ENCODE measurements at places on chromosomes 7 and 10. TPM values are rescaled to one million over a fixed set of nuclear protein-coding genes. Genes with fewer than 3 reads are reported as not detected.

The RAB19 gene
- total RNA-seq: 0.37 TPM

The TMEM139 gene
- total RNA-seq: not detected

The CRYGN gene
- not detected for total RNA-seq

The SPDYE6 gene
- not detected for total RNA-seq

The PRSS2 gene
- not detected for total RNA-seq

The GTF2IRD1 gene
- total RNA-seq: 2.2 TPM

The PRKG1 gene
- total RNA-seq: not detected

The DLD gene
- 47.9 TPM for total RNA-seq

GRCh38 chr10:62178568-62178967, 90.1 kb downstream of the RTKN2 start:
- peaks cover 4% of the 10 kb centered on the region for H3K4me1 ChIP-seq
- no peaks in the 10 kb centered on the region for H3K27me3 ChIP-seq
- no peaks in the 10 kb centered on the region for H3K36me3 ChIP-seq
- DNase-seq: no peak
- no peak overlapping the region for H3K27ac ChIP-seq
- no peak overlapping the region for H3K4me3 ChIP-seq

GRCh38 chr10:50648089-50648934, 24.6 kb upstream of the SGMS1 start:
- H3K4me1 ChIP-seq: peaks cover 40% of the 10 kb centered on the region
- H3K4me3 ChIP-seq: no peak overlapping the region
- peak; percentile 59 for DNase-seq
- no peaks in the 10 kb centered on the region for H3K27me3 ChIP-seq
- no peaks in the 10 kb centered on the region for H3K36me3 ChIP-seq
- H3K27ac ChIP-seq: peak overlapping the region; percentile 48

DNA sequence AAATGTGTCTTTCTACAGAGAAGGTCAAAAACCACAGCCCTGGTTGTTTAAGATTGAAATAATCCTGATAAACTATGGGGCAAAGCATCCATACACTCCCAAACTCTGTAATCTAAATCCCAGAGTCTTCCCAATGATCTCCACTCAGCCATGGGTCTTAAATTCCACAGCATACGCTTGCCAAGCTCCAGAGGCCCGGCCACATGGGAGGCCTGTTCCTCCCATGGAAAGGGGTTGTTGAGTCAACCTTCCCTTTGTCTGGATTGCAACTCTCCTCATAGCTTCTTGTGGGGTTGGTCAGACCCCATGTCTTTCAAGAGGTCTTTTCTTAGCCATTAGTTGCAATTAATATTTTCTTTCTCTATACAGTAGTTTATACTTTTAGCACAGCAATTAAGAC, 718 bp upstream of the STEAP4 start:
- H3K4me1 ChIP-seq: no peaks in the 10 kb centered on the region
- H3K4me3 ChIP-seq: no peak overlapping the region
- no peak overlapping the region for H3K27ac ChIP-seq
- H3K36me3 ChIP-seq: no peaks in the 10 kb centered on the region
- no peak for DNase-seq

DNA sequence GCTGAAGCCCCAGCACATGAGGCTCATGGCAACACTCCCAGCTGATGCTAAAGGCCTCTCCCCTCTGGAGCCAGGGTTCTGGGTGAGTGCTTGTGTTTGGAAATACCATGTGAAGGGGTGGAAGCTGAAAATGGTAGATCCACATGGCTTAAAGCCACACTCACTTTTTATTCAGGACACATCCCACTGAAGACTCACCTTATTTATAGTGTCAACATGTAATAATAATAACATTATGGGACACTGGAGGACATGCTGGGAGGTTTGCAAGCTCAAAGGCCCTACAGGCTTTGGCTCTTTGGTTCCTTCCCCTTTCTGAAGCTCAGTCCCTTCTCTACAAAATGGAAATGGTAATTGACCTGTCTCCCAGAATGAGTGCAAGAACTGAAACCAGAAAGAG, 318.0 kb downstream of the GRID1 start:
- no peak overlapping the region for H3K27ac ChIP-seq
- H3K27me3 ChIP-seq: no peaks in the 10 kb centered on the region
- no peaks in the 10 kb centered on the region for H3K36me3 ChIP-seq
- no peak overlapping the region for H3K4me3 ChIP-seq

DNA sequence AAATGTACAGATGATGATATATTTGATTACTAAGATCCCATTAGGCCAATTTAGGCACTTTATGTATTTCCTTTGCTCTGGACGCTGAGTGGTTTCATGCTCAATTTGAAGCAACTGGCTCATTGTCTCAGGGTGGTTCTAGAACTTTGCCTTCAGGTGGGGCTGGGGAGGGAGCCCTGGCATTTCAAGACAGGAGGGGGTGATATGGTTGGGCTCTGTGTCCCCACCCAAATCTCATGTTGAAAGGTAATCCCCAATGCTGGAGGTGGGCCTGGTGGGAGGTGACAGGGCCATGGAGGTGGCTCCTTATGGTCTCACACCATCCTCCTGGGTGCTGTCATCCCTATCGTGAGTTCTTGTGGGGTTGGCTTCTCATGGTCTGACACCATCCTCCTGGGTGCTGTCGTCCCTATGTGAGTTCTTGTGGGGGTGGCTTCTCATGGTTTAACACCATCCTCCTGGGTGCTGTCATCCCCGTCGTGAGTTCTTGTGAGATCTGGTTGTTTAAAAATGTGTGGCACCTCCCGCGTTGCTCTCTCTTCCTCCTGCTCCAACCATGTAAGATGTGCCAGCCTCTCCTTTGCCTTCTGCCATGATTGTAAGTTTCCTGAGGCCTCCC, 151.5 kb upstream of the KLF6 start:
- H3K36me3 ChIP-seq: no peaks in the 10 kb centered on the region
- H3K4me1 ChIP-seq: peaks cover 21% of the 10 kb centered on the region
- no peaks in the 10 kb centered on the region for H3K27me3 ChIP-seq

GRCh38 chr10:120542591-120542990, 85.6 kb downstream of the PLPP4 start:
- H3K4me1 ChIP-seq: no peaks in the 10 kb centered on the region
- no peak overlapping the region for H3K4me3 ChIP-seq
- no peak overlapping the region for H3K27ac ChIP-seq
- no peaks in the 10 kb centered on the region for H3K36me3 ChIP-seq
- no peak for DNase-seq

DNA sequence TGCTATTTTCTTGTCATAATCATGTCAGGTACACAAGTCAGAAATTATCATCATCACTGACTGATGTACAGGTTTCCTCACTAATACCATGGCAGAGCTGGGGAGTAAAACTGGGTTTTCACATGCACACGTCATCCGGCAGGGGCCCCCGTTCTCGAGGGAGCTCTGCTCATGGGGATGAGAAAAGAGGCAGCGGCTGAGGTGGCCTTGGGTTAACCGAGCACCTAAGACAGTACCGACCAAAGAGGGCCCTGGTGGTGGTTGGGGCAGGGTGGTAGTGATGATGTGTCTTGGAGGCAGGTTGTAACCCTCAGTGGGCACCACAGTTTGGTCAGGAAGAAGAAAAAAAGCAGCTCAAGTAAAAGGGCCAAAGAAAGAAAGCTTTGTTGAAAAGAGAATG, 12.1 kb upstream of the TRPV6 start:
- no peak overlapping the region for H3K4me3 ChIP-seq
- no peak for DNase-seq
- H3K27ac ChIP-seq: no peak overlapping the region
- H3K27me3 ChIP-seq: peaks cover 3% of the 10 kb centered on the region

- no peaks in the 10 kb centered on the region for H3K27me3 ChIP-seq
- no peaks in the 10 kb centered on the region for H3K36me3 ChIP-seq
- no peaks in the 10 kb centered on the region for H3K4me1 ChIP-seq
- no peak overlapping the region for H3K27ac ChIP-seq
- no peak for DNase-seq
Observed at GRCh38 chr7:70156057-70156456, 557.8 kb downstream of the AUTS2 start.

DNA sequence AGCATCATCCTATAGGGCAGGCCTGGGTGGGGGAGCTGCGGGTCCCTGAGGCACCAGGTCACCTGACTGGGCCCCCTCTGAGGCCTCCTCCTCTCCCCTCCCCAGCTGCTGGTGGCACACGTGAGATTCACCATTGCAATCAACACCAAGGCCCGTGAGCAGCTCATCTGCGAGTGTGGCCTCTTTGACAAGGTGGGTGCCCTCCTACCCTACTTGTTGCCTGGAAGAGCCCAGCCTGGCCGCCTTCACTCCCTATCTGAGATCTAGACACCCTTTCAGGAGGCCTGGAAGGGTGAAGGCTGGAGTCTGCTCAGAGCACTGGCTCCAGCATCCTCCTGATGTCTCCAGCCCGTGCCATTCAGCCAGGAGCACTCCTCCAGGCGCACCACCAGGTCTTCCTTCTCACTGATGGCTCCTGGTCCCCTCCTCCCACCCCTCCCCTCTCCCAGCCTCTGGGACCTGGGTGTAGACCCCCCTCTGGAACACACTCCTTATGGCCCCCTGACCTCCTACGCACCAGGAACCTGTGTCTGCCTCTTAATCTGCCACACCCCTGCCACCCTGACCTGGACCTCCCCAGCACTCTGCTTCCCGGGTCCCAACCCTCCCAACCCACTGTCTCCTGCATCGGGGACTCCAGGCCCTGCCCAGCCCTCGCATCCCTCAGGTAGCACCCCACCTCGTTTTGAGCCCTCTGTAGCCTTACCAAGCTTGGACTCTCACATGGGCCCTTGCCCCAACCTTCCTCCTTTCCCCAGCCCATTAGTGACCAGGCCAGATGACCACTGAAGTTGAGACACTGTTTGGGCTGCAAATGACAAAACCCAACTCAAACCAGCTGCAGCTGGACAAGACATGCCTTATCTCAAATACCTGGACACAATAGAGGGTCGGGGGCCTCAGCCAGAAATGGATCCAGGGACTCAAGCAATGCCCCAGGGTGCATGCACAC, 67.5 kb downstream of the ALOX5 start:
- no peak overlapping the region for H3K27ac ChIP-seq
- peaks cover 53% of the 10 kb centered on the region for H3K36me3 ChIP-seq
- no peak for DNase-seq

DNA sequence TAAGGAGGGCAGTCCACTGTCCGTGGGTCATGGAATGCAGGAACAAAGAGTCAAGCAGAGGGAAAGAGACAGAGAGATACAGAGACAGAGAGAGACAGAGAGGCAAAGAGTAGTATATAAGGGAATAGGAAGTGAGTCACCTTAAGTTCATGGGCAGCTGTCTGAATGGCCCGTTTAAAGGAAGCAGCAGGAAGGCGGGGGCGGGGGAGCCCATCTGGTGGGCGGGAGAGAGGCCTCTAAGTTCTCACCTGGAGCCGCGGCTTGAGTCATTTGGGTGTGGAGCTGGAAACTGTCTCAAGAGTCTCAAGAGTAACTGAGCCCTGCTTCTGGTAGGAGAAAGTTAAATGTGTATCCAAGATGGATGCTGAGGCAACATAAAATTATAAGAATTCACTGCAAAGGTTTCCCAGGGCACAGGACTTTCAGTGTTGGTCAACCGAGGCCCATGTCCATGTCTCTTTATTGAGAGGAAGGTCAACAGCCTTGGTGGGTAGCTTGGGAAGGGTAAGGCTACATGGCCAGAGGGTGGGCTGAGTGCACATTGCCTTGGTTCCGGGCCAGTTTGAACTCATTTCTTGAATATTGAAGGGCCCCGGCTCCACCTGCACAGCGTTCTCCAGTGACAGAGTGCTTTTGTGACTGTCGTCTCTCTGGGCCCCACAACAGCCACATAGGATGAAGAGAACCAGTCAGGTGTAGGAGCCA, 85.5 kb upstream of the CACUL1 start:
- no peak overlapping the region for H3K27ac ChIP-seq
- H3K4me3 ChIP-seq: no peak overlapping the region
- H3K36me3 ChIP-seq: no peaks in the 10 kb centered on the region
- no peaks in the 10 kb centered on the region for H3K27me3 ChIP-seq

DNA sequence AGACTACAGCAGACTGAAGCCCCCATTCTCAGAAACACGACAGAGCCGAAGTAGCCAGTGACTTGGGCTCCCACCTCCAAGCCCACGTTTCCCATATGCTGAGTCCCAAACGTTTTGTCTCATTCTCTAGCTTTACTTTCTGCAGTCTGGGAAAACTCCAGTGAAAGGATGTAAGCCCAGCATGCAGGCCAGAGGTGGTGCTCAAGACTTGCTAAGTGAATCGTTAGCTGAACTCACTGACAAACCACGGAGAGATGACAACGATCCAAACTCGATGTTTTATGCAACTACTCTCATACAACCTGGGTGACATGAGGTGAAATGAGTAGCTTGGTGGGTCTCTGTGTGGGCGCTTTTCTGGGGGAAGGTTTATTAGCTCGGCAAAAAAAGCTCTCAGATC, 731.8 kb downstream of the SUGCT start:
- no peak overlapping the region for H3K4me3 ChIP-seq
- DNase-seq: no peak
- H3K36me3 ChIP-seq: no peaks in the 10 kb centered on the region
- H3K4me1 ChIP-seq: no peaks in the 10 kb centered on the region

- no peak within 1 kb of the TSS for H3K4me3 ChIP-seq
- no peaks in the 10 kb centered on the region for H3K4me1 ChIP-seq
- DNase-seq: no peak
- H3K27me3 ChIP-seq: peaks cover 14% of the 10 kb centered on the region
- H3K36me3 ChIP-seq: no peaks in the 10 kb centered on the region
- no peak within 1 kb of the TSS for H3K27ac ChIP-seq
Observed at GRCh38 chr7:124032369-124033094, at the start of gene TMEM229A. TSS of gene TMEM229A (minus strand) at chr7:124033067. CDS start at chr7:124033003, 64 bp downstream.

DNA sequence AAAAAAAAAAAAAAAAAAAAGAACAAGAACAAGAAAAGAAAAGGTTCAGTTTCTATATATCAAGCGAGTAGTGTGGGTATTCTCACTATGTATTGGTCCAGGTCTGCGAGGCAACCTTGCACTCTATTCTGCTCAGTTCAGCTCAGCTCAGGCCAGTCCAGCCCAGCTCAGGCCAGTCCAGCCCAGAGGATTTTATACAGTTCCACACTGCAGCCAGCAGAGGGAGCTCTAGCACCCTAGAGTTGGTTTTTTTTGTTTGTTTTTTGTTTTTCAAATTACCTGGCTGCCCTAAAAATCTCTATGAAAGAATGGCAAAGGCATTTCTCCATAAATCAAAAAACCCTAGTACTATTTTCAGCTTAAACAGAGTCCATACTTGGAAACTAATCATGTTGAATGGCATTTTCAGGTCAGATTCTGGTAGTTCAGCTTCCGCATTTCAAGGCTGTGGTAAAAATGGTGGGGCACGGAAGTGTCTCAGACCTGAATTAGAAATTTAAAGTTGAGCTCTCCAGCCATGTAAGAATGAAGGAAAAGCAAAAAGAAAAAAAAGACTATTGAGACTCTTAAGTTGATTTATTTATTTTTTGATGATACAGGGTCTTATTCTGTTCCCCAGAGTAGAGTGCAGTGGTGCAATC, 55.2 kb upstream of the GSDME start:
- no peak overlapping the region for H3K4me3 ChIP-seq
- peaks cover 56% of the 10 kb centered on the region for H3K36me3 ChIP-seq
- no peak overlapping the region for H3K27ac ChIP-seq
- H3K4me1 ChIP-seq: no peaks in the 10 kb centered on the region
- peak; percentile 70 for DNase-seq
- H3K27me3 ChIP-seq: no peaks in the 10 kb centered on the region

GRCh38 chr10:18649364-18649959, 1.9 kb downstream of the NSUN6 start:
- no peaks in the 10 kb centered on the region for H3K27me3 ChIP-seq
- DNase-seq: no peak
- peaks cover 3% of the 10 kb centered on the region for H3K36me3 ChIP-seq

Data from B cell (primary cell).